ENCODE measurements at places on chromosomes 7 and 10. TPM values are rescaled to one million over a fixed set of nuclear protein-coding genes. Genes with fewer than 3 reads are reported as not detected.

Gene FRMPD2
- polyA plus RNA-seq = not detected

Gene PRF1
- 24.3 TPM for polyA plus RNA-seq

Gene PRSS37
- polyA plus RNA-seq = not detected

Gene SP8
- not detected for polyA plus RNA-seq

Gene HELLS
- 10.3 TPM for polyA plus RNA-seq

Gene CAMK2B
- polyA plus RNA-seq = not detected

Gene LRIT1
- not detected for polyA plus RNA-seq

Gene OR2A1
- not detected for polyA plus RNA-seq

Gene TMEM139
- not detected for polyA plus RNA-seq

Gene GOLGA7B
- polyA plus RNA-seq = not detected

Gene LIPN
- polyA plus RNA-seq = 0.31 TPM

Gene HECW1
- polyA plus RNA-seq = not detected

Gene ASIC3
- not detected for polyA plus RNA-seq

Gene COX15
- 41.7 TPM for polyA plus RNA-seq

Gene FOXI2
- polyA plus RNA-seq = not detected
